ENCODE measurements at places on chromosomes 11 and 22. TPM values are rescaled to one million over a fixed set of nuclear protein-coding genes. Genes with fewer than 3 reads are reported as not detected.

Gene H19
- not detected for polyA plus RNA-seq

Gene TAF1D
- polyA plus RNA-seq: 64.9 TPM

Gene TRIM64
- not detected for polyA plus RNA-seq

Gene TBX1
- polyA plus RNA-seq: not detected

Gene TRIM34
- not detected for polyA plus RNA-seq

Gene NAP1L4
- polyA plus RNA-seq: 180 TPM

Gene MYO7A
- not detected for polyA plus RNA-seq

Gene OR51M1
- not detected for polyA plus RNA-seq

Gene DEFB131B
- polyA plus RNA-seq: not detected

Gene FOLR2
- not detected for polyA plus RNA-seq

Gene AP5B1
- 0.35 TPM for polyA plus RNA-seq

Gene TMEM121B
- polyA plus RNA-seq: 3.7 TPM

Gene MMP27
- polyA plus RNA-seq: not detected

Gene CALCA
- polyA plus RNA-seq: not detected

Gene NFAM1
- polyA plus RNA-seq: 0.21 TPM

Gene OTUB1
- polyA plus RNA-seq: 106 TPM

Gene MAPK8IP1
- polyA plus RNA-seq: 3.3 TPM

Gene ADORA2A
- not detected for polyA plus RNA-seq

Gene C11orf87
- 216 TPM for polyA plus RNA-seq

Gene SCUBE2
- polyA plus RNA-seq: 6.4 TPM

Gene RDX
- polyA plus RNA-seq: 48.9 TPM

Gene SLC17A6
- polyA plus RNA-seq: not detected

Gene ASCC2
- 4.3 TPM for polyA plus RNA-seq

Gene MMP7
- not detected for polyA plus RNA-seq

Gene WNT11
- 10.8 TPM for polyA plus RNA-seq

Gene TECTA
- polyA plus RNA-seq: 1.2 TPM

Gene OR52E8
- not detected for polyA plus RNA-seq

Gene APOA5
- polyA plus RNA-seq: not detected

Gene GAL3ST1
- polyA plus RNA-seq: 0.15 TPM

Gene KDM4D
- 1.1 TPM for polyA plus RNA-seq

Gene LDHAL6A
- polyA plus RNA-seq: not detected

Gene KCNJ11
- 5.0 TPM for polyA plus RNA-seq

Gene NCR3LG1
- polyA plus RNA-seq: 0.45 TPM

Gene HEPN1
- polyA plus RNA-seq: not detected

Gene C11orf86
- not detected for polyA plus RNA-seq

Gene GRAP2
- not detected for polyA plus RNA-seq

Gene CDHR5
- not detected for polyA plus RNA-seq

Gene GGT1
- 2.4 TPM for polyA plus RNA-seq

Gene UBASH3B
- polyA plus RNA-seq: 88.8 TPM

Gene SCN4B
- 5.4 TPM for polyA plus RNA-seq

Gene MS4A6E
- not detected for polyA plus RNA-seq

Gene OR8A1
- not detected for polyA plus RNA-seq

Gene ROBO4
- not detected for polyA plus RNA-seq

Gene LAMTOR1
- 53.8 TPM for polyA plus RNA-seq

Gene FOSL1
- not detected for polyA plus RNA-seq

Gene CDKN1C
- 6.5 TPM for polyA plus RNA-seq

Gene RIN1
- not detected for polyA plus RNA-seq

Data from Purkinje cell (primary cell).